T-cell (primary cell): ENCODE measurements at places on chromosomes 7 and 10.

DNA sequence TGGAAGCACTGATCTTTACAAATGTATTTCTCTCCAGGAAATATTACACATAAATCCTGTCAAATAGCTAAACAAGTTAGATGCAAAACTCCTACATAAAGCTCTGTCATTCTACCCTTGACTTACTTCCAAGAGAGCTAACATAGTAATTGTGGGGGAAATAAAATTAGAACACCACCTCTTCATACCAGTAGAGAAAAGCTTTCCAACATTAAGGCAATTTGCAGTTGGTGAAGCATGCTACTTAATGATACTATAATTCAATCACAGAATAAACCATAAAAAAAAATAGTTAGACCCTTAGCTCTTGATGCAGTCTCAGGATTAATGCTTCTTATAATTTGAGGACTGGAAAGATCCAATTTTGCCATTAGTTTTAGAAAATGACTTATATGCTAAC is 35.2 kb downstream of the SEMA3A start:
- no peak overlapping the region for H3K27ac ChIP-seq
- no peaks in the 10 kb centered on the region for H3K4me1 ChIP-seq
- H3K27me3 ChIP-seq, result no peaks in the 10 kb centered on the region
- no peaks in the 10 kb centered on the region for H3K36me3 ChIP-seq
- no peak for DNase-seq

GRCh38 chr10:108601851-108602250 is 1321.5 kb downstream of the XPNPEP1 start:
- H3K27me3 ChIP-seq, result no peaks in the 10 kb centered on the region
- H3K4me3 ChIP-seq, result no peak overlapping the region
- no peak for DNase-seq

GRCh38 chr7:149564340-149565095 is 66.9 kb upstream of the ZNF746 start:
- H3K27me3 ChIP-seq, result no peaks in the 10 kb centered on the region
- no peaks in the 10 kb centered on the region for H3K4me1 ChIP-seq
- H3K36me3 ChIP-seq, result peaks cover 39% of the 10 kb centered on the region
- no peak overlapping the region for H3K27ac ChIP-seq
- DNase-seq, result no peak

- no peak overlapping the region for H3K27ac ChIP-seq
- peak; percentile 73 for DNase-seq
- H3K36me3 ChIP-seq, result no peaks in the 10 kb centered on the region
- H3K4me1 ChIP-seq, result peaks cover 2% of the 10 kb centered on the region
Observed at GRCh38 chr7:131507592-131508331, 48.7 kb downstream of the PODXL start.

DNA sequence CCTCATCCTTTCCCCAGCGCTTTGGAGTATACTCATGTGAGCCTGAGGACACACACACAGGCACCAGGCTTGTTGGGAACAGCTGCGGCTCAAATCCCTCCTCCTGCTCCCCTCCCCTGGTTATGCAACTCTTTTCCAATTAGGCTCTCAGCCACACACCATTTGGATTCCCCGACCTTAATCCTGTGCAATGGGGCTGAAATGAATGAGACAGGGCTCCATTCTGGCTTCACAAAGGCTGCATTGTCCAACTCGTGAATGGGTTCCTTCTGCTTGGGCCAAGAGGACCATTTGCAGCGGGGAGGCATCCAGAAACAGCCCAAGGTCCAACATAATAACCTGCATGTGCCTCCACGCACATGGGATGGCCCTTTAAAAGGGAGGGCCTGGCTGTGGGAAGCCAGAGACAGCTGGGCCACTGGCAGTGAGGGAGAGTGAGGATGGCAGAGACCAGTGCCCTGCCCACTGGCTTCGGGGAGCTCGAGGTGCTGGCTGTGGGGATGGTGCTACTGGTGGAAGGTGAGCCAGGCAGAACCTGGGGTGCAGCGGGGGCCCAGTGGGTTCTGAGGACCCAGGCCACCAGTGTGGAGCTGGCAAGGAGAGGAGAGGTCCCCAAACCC is at the start of gene RGR:
TSS of gene RGR (plus strand) at position 403 of the 620 bp plus-strand sequence. CDS start at position 441, 38 bp downstream.
- H3K4me1 ChIP-seq, result no peaks in the 10 kb centered on the region
- no peak within 1 kb of the TSS for H3K4me3 ChIP-seq
- no peak within 1 kb of the TSS for H3K27ac ChIP-seq
- no peak for DNase-seq
- H3K36me3 ChIP-seq, result no peaks in the 10 kb centered on the region

DNA sequence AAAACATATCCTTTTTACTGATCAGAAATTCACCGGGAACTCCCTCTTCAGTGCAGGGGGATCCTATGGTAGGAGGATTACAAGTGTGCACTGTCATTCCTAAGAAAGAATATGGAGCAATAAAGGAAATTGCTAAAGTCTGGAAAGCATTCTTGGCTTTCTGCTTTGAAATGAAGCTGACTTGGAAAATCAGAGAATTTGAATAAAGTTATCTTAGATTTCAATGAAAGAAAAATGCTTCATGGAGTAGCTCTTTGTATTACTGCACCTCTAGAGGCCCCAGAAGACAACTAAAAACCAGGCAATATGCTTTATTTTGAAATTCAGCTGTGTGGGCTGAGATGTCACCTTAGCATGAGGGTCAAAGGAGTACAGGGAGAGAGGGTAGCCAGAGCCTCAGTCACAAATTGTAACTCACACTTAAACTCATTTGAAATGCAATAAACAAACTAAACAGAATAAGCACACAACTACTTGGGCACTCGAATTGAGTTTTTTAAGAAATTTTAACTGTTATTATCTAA is 102.5 kb downstream of the IMMP2L start:
- H3K27ac ChIP-seq, result no peak overlapping the region
- no peak for DNase-seq
- no peaks in the 10 kb centered on the region for H3K27me3 ChIP-seq
- H3K36me3 ChIP-seq, result no peaks in the 10 kb centered on the region
- no peak overlapping the region for H3K4me3 ChIP-seq
- no peaks in the 10 kb centered on the region for H3K4me1 ChIP-seq

GRCh38 chr10:132645630-132646442 is 108.2 kb downstream of the INPP5A start:
- H3K27me3 ChIP-seq, result no peaks in the 10 kb centered on the region
- H3K4me1 ChIP-seq, result no peaks in the 10 kb centered on the region
- H3K27ac ChIP-seq, result no peak overlapping the region
- no peak for DNase-seq
- H3K4me3 ChIP-seq, result no peak overlapping the region

- no peaks in the 10 kb centered on the region for H3K4me1 ChIP-seq
- H3K36me3 ChIP-seq, result no peaks in the 10 kb centered on the region
- H3K4me3 ChIP-seq, result no peak overlapping the region
- H3K27me3 ChIP-seq, result peaks cover 7% of the 10 kb centered on the region
- H3K27ac ChIP-seq, result no peak overlapping the region
Observed at GRCh38 chr7:30984359-30985107, 20.8 kb downstream of the GHRHR start.

- no peaks in the 10 kb centered on the region for H3K27me3 ChIP-seq
- H3K4me1 ChIP-seq, result no peaks in the 10 kb centered on the region
- peaks cover 41% of the 10 kb centered on the region for H3K36me3 ChIP-seq
- peak; percentile 58 for DNase-seq
Observed at GRCh38 chr7:149071641-149072437, 18.7 kb downstream of the ZNF786 start.

- no peaks in the 10 kb centered on the region for H3K36me3 ChIP-seq
- H3K4me1 ChIP-seq, result peaks cover 9% of the 10 kb centered on the region
- no peak overlapping the region for H3K4me3 ChIP-seq
- DNase-seq, result no peak
Observed at GRCh38 chr10:92993699-92994272, 66.8 kb upstream of the CYP26C1 start.

GRCh38 chr10:7787150-7787856 is 490 bp downstream of the KIN start:
- peaks cover 24% of the 10 kb centered on the region for H3K4me1 ChIP-seq
- peak overlapping the region; percentile 86 for H3K4me3 ChIP-seq

- no peaks in the 10 kb centered on the region for H3K27me3 ChIP-seq
- H3K27ac ChIP-seq, result no peak overlapping the region
- DNase-seq, result no peak
- H3K36me3 ChIP-seq, result no peaks in the 10 kb centered on the region
- H3K4me1 ChIP-seq, result no peaks in the 10 kb centered on the region
Observed at GRCh38 chr10:111890046-111890445, 293.5 kb downstream of the GPAM start.

GRCh38 chr10:131747251-131747650 is 153.6 kb upstream of the PPP2R2D start:
- DNase-seq, result no peak
- no peaks in the 10 kb centered on the region for H3K27me3 ChIP-seq
- no peak overlapping the region for H3K27ac ChIP-seq
- H3K36me3 ChIP-seq, result no peaks in the 10 kb centered on the region
- H3K4me1 ChIP-seq, result no peaks in the 10 kb centered on the region

- peaks cover 41% of the 10 kb centered on the region for H3K27me3 ChIP-seq
- DNase-seq, result no peak
- H3K4me3 ChIP-seq, result no peak overlapping the region
- no peaks in the 10 kb centered on the region for H3K36me3 ChIP-seq
- no peaks in the 10 kb centered on the region for H3K4me1 ChIP-seq
- H3K27ac ChIP-seq, result no peak overlapping the region
Observed at GRCh38 chr7:155864271-155864985, 52.2 kb upstream of the SHH start.

DNA sequence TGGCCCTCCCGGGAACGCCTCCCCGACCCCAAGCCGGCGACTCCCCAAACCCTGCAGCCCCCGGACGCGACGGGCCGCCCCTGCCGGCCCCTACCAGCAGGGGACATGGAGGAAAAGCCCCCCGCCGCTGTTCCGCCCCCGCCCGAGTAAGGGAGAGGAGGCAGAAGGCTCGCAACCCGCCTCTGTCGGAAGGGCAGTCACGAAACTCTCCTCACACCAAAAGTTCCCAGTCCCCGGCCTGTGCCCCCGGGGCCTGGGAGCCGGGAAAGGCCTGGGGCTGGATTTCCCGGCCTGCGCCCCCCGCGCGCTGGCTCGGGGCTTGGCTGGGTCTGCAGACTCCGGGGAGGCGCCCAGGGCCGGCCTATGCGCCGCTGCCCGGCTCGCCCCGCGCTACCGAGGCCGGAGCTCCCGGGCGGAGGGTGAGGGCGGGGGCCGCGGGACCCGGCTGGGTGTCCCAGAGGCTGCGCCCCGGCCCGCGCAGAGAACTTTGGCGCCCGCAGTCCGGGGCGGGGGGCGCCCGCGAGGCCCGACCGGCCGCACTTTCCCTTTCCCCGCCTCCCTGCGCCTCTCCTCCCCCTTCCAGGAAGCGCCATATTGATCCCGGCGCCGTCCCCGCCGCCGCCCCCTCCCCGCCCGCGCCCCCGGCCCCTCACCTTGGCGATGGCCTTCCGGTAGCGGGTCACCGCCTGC is 728 bp downstream of the PARD3 start:
- H3K27me3 ChIP-seq, result peaks cover 4% of the 10 kb centered on the region
- H3K27ac ChIP-seq, result no peak overlapping the region
- no peaks in the 10 kb centered on the region for H3K36me3 ChIP-seq
- H3K4me3 ChIP-seq, result no peak overlapping the region

- DNase-seq, result no peak
- H3K4me3 ChIP-seq, result no peak overlapping the region
Observed at GRCh38 chr10:13788711-13789447, 202.1 kb downstream of the PRPF18 start.

- DNase-seq, result no peak
- no peaks in the 10 kb centered on the region for H3K36me3 ChIP-seq
- no peaks in the 10 kb centered on the region for H3K4me1 ChIP-seq
- H3K27me3 ChIP-seq, result no peaks in the 10 kb centered on the region
Observed at GRCh38 chr7:143987513-143987912, 12.6 kb upstream of the OR6B1 start.

DNA sequence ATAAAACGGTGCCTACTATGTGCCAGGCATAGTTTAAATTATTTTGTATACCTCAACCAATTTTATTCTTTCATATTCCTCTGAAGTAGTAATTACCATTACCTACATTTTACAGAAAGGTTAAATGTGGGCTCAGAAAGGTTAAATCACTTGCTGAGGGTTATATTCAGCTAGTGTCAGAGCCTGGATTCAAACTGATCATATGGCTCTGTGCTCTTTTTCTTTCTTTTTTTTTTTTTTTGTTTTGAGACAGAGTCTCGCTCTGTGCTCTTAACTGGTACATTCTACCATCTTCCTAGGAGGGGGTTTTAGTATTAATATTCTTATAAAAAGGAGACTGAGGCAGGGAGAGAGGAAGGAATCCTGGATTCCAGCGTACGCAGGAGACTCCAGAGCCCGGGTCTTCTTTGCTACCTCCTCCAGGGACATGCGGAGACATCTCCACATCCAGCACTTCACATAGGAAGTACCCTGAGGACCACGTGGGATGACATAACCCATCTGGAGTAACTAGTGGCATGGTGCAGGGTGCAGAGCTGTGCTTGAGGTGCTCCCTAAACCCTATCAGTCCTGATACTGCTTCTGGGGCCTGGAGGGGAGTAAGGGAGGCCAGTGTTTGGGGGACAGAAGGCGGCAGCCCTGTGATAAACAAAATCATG is 29.6 kb upstream of the ATXN7L1 start:
- no peak for DNase-seq
- peaks cover 2% of the 10 kb centered on the region for H3K36me3 ChIP-seq
- no peaks in the 10 kb centered on the region for H3K27me3 ChIP-seq

GRCh38 chr7:132609906-132610520 is 33.7 kb upstream of the PLXNA4 start:
- H3K36me3 ChIP-seq, result no peaks in the 10 kb centered on the region
- DNase-seq, result no peak
